ENCODE measurements at places on chromosomes 12 and 14. TPM values are rescaled to one million over a fixed set of nuclear protein-coding genes. Genes with fewer than 3 reads are reported as not detected.

PRIMA1 gene
- not detected for total RNA-seq

GUCY2C gene
- total RNA-seq: not detected

ZBTB25 gene
- 26.0 TPM for total RNA-seq

SERPINA3 gene
- total RNA-seq: not detected

TDRD9 gene
- 0.16 TPM for total RNA-seq

ERG28 gene
- 13.9 TPM for total RNA-seq

TSHR gene
- not detected for total RNA-seq

GEMIN2 gene
- 25.8 TPM for total RNA-seq

ADGRD1 gene
- total RNA-seq: not detected

- DNase-seq: no peak
Measured at GRCh38 chr12:19191089-19191488, 61.6 kb downstream of the PLEKHA5 start.

GRCh38 chr12:14400599-14400998 lies 35.1 kb downstream of the ATF7IP start:
- no peak for DNase-seq

GRCh38 chr12:124923905-124924734 lies 9.7 kb upstream of the UBC start:
- no peak for DNase-seq

- no peak for DNase-seq
Measured at GRCh38 chr12:58916921-58917511, 3.3 kb downstream of the LRIG3 start.

DNA sequence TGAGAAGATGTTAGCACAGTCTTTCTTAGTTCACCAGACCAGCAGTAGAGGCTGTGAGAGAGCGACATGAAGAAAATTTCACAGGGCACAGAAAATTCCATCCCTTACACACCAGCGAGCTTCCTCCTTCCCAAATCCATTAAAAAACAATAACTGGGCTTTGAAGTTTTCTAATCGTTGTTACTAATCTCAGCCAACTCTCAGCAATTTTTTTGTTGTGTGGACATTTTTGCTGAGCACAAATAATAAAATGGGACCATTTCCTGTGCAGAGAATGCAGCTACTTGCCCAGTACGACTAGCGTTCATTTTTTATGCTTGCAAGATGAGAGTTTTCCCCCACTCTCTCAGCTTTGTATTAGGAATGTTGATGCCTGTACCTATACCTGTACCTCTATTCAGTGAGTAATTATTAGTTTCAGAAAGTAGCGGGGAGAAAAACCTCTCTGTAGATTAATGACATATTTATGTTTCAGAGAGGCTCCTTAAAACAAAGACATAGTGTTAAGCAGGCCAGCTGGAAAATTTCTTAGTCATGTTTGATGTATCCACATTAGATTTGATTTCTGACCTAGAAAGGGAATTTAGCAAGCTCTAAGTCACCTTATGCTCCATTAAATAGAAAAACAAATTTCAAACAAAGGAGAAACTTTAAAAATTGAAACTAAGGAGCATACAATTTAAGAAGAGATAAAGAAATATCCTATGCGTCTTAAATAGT lies 146.5 kb downstream of the SRGAP1 start:
- no peak for DNase-seq

GRCh38 chr12:79933532-79934264 lies 1.2 kb downstream of the PPP1R12A start:
- DNase-seq: no peak

- no peak for DNase-seq
Measured at GRCh38 chr12:15919418-15919817, 8.3 kb downstream of the DERA start.

DNA sequence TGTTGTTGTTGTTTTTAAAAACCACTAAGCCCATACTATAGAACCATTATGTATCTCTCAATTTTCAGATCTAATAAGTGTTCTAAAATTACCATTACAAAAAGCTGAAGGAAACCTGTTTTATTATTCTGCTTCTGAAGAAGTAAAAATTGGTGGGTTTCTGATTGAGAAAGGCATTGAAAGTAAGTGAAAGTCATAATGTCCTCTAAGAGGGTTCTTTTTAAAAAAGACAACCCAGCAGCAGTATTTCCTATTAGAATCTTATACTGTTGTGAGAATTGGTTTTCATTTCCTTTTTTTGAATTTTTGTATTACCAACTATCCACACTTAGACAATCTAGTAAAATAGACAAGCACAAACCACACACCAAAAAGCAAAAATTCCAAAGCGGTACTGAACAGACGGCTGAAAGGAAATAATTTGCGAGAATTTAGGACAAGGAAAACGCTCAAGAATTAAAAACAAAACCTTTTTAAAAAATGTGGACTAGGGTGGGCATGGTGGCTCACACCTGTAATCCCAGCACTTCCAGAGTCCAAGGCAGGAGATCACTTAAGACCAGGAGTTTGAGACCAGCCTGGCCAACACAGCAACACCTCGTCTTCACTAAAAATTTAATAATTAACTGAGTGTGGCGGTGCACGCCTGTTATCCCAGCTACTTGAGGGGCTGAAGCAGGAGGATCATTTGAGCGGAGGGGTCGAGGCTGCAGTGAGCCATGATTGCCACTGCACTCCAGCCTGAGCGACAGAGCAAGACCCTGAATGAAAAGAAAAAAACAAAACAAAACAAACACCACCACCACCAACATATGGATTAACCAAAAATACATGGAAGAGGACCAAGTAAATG lies 66.7 kb upstream of the AP4S1 start:
- DNase-seq: no peak

GRCh38 chr12:97837401-97837800 lies 374.8 kb downstream of the RMST start:
- DNase-seq: no peak

- DNase-seq: no peak
Measured at GRCh38 chr12:12331896-12332295, 18.1 kb downstream of the MANSC1 start.

GRCh38 chr12:64808110-64808509 lies 16.3 kb upstream of the TBC1D30 start:
- no peak for DNase-seq

- DNase-seq: no peak
Measured at GRCh38 chr12:110353211-110353965, 50.1 kb downstream of the ANAPC7 start.

DNA sequence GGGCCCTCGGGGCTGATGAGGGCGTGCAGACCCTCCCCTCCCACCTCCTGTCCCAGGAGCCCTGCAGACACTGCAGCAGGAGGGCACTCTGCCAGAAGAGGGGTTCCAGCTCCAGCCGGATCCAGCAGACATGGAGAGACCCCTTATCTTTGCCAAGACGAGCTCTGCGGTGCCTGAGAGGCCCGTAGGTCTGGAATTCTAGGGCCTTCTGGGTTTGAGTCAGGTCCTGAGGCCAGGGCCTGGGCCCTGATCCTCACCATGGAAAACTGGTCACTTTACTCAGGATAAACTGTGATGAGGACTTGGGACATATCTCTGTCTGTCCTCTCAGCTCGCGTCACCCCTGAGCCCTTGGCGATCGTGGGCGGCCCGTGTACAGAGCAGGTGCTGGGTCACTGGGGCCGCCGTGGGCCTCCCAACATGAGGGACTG lies 13.8 kb downstream of the MEG3 start:
- no peak for DNase-seq

DNA sequence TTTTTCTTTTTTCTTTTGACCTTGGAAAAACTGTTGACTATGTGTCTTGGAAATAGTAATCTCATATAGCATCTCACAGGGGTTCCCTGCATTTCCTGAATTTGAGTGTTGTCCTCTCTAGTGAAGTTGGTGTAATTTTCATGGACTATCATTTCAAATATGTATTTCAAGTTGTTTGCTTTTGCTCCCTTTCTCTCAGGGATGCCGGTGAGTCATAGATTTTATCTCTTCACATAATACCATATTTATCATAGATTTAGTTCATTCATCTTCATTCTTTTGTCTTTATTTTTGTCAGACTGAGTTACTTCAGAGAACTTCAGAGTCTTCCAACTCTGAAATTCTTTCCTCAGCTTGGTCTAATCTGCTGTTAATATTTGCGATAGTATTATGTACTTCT lies 1320.6 kb downstream of the LRFN5 start:
- no peak for DNase-seq

GRCh38 chr14:68576031-68576430 lies 216.8 kb downstream of the ZFP36L1 start:
- no peak for DNase-seq

GRCh38 chr12:39887856-39888255 lies 218.0 kb downstream of the SLC2A13 start:
- no peak for DNase-seq

GRCh38 chr12:93151079-93151762 lies 222.1 kb upstream of the EEA1 start:
- DNase-seq: no peak

- DNase-seq: no peak
Measured at GRCh38 chr14:74979442-74980397, 23.0 kb upstream of the EIF2B2 start.

GRCh38 chr12:80512781-80513180 lies 68.7 kb downstream of the PTPRQ start:
- DNase-seq: no peak
